ENCODE measurements at places on chromosomes 1 and 21. TPM values are rescaled to one million over a fixed set of nuclear protein-coding genes. Genes with fewer than 3 reads are reported as not detected.
A peak's percentile ranks its signal among the peaks of the same experiment; 100 is the strongest.

DNA sequence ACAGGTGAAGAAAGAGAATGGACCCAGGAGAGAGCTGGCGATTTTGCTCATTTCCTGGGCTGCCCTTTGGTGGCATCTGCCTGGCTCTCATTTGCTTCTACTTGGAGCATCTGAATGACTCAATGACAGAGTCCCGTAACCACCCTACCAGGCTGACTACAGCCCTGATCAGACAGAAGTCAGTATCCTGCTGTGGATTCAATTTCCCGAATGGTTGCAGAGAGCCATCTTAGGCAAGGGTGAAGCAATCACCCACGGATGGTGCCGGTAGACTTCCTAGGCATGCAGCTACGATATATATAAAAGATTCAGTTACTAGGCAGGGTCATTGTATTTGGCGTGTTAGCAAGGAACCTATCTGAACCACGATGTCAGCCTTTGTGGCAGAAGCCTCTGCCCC is 10.2 kb downstream of the AJAP1 start:
- DNase-seq: no peak

DNA sequence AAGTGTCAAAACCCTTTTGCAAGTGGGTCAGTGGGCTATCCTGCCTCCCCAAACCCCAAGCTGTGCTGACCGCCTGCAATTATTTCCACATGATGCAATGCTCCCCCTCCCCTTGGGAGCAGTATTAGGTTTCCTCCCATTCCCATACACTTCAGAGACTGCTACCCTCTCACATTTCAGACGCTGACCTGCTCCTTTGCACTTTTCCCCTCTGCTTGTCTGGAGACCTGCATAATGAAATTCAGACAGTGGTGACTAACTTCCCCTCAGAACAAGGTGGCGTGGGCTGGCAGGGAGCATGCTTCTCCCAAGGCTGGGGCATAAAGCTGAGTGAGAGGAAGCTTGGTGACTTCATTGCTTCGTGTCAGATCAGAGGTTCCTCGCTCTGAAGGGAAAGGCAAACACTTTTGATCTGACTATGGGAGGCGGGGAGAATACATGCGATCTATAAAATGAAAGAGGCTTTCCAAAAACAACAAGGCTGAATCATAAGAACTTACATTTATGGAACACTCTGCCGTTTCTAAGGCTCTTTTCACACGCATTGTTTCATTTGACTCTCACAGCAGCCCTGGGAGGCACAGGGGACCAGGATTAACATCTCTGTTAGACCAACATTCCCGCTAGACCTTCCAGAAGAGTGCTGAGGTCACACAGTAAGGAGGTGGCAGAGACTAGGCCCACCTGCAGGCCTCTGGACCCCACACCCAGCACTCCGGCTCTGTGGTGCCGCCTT is 27.5 kb upstream of the ROR1 start:
- peak; percentile 66 for DNase-seq

DNA sequence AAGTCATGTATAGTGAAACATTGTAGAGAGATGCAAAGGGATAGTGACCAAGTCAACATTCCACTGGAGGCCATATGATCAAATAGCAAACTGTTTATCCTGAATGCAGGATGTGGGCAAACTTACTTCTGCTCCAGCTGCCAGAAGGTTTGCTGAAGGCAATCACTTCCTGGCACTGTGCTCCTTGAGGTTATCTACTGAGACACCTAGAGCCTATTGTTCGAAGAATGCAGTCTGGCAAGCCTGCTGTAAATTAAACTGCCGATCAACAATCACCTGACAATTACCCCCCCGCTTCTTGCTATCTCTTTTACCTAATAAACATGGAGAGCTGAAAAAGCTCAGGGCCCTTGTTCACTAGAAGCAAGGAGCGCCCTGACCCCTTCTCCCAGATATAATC is 139.4 kb upstream of the B3GALT2 start:
- DNase-seq: no peak

DNA sequence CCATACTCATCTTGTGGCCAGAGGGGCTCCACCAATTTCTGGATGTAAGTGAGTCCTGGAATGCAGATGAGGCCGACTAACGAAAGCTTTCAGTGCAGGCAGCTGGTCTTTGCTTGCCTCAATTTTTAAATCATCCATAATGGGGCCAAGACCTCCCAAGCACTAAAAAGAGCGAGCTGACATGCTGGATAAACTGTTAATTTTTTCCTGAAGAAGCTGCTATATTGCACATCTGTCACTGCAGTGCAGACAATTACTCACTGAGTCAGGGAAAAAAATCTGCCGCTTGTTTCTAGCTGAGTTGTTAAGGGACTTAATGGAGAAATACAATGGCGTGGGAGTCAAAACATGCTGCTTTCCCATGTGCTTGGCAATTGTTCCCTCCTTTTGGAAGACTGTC is 205.5 kb downstream of the GPATCH2 start:
- DNase-seq: no peak

DNA sequence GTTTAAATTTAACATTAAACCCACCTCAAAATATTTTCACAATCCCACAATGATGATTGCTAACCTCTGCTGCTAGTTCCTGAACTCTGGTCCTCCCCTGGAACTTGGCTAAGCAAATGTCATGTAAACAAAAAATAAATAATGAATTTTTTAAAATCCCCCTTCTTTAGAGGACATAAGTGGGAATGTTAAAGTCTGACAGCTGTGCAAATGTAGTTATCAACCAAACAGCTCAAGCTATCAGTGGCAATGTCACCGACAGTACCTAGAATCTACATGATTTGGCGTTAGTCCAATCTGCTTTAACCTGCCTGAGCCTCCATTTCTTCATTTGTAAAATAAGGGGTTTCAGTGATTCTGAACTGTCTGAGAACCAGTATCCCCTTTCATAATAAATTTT is 67.7 kb downstream of the GDAP2 start:
- DNase-seq: no peak

The ABCG1 gene
- total RNA-seq: 4.6 TPM

DNA sequence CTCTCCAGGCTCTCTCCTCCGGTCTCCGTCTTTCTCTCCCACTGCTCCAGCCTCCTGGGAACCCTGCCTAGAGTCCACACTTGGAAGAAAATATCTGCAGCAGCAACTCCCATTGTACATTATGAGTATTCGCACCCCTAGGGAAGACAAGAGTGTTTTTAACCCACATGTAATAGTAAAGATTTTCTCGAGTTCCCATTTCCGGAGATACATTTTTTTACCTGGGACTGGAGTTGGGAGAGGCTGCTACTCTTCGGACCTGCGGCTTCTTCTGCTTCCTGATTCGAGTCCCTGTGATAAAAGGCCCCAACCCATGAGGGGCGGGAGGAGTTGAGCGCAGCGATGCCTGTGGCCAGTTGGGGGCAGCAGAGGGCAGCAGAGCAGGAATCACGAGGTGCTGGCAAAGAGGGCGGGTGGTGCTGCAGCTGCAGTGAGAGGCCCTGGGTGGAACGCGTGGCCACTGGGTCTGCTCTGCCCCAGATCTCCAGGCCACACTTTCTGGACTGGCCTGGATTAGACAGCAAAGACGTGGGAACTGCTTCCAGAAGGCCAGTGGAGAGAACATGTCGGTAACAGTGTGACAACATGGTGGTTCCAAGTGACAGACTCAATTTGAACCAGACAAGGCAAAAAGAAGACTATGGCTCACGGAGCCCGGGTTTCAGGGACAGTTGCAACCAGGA is 221.0 kb upstream of the CSF3R start:
- peak; percentile 59 for DNase-seq

DNA sequence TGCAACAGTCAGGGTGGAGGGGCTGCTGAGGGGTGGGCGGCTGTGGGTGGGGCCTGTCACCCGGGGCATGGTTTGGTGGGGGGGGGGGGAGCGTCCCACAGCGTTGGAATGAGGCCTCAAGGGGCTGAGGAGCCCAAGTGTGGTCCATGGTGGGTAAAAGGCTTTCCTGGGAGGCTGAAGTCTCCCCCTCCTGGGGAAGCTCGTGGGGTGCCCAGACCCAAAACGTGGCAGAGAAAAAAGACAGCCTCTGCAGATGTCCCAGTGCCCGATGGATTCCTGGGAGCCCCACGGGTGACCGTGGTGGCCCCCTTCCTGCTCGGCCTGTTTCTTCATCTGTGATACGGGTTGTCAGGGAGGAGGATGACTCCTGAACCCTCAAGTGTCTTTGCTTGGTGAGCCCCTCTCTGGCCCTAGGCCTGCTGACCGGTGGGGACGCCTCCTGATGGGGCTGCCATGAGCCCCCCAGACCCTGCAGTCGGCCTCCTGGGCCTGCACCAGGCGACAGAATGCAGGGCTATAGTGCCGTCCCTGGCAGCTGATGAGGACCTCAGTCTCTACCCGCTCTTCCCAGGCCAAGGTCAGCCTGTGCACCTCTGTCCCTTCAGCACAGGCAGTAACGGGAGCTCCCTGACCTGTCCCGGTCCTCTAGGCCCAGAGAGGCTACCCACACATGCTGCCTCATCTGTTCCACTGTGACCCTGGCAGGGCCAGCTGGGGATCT is 1.1 kb downstream of the OBSCN start:
- DNase-seq: no peak

The PRR9 gene
- not detected for total RNA-seq

The RIMS3 gene
- total RNA-seq: 4.2 TPM

The ATP5PO gene
- 415 TPM for total RNA-seq

DNA sequence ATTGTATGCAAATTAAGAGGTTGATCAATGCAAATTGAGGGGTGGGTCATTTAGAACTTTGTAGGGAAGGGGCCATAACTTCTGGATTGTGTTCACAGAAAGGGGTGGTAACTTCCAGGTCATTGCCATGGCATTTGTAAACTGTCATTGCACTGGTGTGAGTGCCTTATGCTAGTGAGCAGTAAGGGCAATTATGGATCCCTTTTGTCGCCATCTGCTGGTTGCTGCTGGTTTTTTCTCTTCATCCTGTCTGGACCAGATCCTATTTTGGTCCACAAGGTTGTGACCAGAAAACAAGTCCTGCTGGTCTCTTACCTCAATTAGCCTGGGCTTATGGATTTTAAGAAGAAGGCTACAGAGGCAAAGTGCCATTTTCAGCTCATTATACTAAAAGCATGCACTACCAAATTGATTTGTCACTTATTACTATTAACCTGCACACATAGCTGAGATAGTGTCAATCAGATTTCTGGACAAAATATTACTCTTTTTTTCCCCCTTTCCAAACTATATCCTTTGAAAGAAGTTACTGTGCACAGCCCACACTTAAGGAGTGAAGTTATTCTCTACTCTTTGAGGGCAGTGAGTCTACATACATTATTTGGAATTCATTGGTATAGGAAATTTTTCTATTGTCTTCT is 196.2 kb downstream of the ZC3H11B start:
- peak; percentile 26 for DNase-seq

The CAPN2 gene
- total RNA-seq: 227 TPM

The GBP6 gene
- total RNA-seq: not detected

GRCh38 chr1:78797108-78797781 is 147.6 kb downstream of the IFI44 start:
- DNase-seq: no peak
